ENCODE measurements at places on chromosomes 4 and X.

GRCh38 chr4:98232202-98232601 lies 29.0 kb upstream of the RAP1GDS1 start:
- no peak for DNase-seq

DNA sequence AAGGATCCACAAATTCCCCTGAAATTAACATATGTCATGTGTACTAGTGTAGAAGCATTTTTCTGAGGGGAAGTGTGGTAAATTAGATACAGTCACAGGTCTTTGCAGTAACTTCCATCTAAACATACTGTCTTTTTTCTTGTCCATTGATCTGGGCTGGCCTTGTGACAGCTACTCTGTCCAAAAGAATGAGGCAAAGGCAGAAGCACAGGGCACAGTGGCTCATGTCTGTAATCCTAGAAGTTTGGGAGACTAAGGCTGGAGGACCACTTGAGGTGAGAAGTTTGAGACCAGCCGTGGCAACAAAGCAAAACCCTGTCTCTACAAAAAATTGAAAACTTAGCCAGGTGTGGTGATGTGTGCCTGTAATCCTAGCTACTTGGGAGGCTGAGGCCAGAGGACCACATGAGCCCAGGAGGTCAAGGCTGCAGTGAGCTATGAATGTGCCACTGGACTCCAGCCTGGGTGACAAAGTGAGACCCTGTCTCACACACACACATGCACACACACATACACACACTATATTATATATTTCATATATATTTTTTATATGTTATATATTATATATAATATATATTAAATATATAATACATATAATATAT lies 47.6 kb downstream of the HAND2 start:
- no peak for DNase-seq

DNA sequence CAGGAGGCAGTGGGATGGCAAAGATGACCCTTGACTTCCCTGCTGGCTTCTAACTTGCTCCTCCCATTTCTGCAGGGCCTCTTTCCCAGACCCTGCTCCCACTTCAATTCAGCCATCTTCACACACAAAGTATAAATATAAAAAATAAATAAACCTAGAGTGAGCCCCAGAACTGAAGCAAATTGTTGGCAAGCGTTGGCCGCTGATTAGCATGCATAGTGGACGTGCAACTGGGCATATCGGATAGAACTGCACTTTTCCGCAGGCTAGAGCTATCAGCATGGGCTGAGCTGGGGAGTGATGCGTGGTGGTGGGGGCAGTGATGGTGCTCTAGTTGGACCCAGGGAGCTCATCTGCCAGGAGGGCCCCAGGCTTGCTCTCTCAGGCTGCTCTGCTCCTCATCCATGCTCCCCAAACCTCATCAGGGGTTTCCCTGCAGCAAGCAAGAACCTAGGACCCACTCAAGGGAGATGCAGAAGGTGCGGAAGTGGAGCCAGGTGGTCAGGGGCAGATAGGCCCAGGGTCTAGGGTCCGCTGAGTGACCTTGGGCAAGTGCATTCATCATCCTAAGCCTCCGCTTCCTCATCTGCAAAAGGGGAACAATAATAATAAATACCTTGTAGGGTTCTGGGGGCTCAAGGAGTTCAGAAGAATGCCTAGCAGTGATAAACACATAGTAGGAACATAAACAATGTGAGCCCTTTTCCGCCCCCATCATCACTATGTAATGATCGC lies 146.8 kb upstream of the PJA1 start:
- DNase-seq: no peak

DNA sequence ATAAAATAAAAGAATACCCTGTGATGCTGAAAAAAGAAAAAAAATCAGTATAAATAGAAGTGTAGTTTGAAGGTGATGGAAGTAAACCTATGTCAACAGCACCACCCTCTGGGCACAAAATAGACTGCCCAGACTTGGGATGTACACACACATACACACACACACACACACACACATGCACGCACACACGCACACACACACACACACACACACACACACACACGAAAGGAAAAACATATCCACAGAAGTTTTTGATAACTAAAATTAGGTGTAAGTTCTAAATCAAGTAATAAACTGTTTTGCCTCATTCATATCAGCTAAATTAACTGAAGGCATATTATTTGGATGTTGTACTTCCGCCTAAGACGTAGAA lies 40.5 kb downstream of the ANXA5 start:
- peak; percentile 32 for DNase-seq

DNA sequence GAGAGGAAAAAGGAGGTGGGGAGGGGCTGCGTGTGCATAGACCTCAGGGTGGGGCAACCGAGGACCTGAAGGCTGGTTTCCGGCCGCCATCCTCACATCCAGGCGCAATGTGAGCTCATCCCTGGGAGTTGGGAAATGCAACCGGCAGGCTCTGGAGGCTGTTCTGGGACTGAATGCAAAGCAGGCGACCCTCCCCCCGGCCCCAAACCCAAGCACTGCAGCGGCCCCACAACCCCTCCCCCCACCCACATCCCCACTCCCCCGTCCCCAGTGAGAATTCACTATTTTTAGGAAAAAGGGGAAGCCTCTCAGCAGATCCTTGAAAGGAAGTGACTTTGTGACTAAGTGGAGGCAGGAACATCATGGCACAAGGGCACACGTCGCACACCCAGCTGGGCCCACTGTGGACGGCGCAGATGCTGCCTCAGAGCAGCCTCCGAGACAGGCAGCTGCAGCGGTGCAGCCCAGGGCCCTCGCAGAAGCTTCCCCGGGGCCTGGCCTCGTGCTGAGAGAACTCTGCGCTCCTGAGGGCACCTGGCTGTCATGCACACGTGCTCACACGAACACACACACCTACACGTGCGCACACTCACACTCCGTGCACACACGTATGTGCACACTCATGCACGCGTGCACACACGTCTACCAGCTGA lies 1.3 kb upstream of the PDE6B start:
- DNase-seq: no peak

DNA sequence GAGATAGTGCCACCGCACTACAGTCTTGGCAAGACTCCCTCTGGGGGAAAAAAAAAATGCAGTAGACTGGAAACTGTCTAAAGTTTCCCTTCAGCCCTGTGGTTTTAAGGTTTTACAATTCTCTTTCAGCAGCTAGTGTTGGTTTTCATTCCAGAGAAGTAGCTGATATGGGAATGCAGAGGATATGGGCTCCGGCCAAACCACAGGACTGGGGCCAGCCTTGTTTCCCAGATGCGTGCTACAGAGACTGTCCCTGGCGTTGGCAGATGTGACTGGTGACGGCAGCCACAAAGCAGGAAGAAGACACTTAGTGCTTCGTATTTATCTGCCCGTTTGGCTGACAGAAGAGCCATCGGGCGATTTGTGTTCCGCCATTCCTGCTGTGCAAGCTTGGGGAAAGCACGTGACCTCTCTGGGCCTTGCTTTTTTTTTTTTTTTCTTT lies 43.2 kb downstream of the ZBTB49 start:
- DNase-seq: peak; percentile 93

DNA sequence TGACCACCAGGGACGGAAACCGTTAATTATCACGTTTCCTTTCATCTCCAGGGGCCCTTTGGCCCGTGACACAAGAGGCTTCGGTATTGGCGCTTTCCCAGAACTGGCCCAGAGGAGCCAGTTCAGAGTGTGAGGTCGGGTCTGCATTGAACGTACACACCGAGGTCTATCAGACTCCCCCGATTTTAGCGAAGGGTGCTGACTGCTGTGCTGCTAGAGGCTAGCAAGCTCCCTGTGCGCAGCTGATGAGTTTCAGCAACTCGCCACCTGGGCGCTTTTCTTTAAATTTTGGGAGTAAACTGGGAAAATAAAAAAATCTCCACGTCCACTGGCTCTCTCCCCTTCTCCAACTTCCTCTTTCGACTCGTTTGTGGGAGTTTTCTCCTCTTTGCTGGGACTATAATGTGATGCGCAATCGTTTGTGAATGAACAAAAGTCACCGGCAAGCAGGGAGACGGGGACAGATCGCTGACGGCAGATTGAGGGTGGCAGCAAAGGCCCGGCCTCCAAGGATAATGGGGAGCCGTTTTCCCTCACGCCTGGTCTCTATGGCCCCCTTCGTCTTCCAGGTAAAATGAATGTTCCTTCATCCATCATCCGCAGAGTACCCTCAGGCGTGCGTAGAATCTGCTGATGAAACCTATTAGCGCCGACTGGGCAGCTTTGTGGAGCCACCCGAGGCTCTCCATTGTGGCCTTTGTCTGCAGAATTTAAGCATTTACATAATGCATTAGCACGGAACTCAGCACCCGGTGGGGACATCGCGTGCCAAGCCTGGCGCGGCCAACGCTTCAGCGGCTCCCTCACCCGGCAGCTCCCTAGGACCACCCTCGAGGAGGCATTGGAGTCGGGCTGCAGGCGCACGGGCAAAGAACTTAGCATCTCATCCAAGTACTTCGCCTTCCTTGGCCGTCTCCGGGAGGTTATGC lies 1.6 kb upstream of the LRAT start:
- no peak for DNase-seq

DNA sequence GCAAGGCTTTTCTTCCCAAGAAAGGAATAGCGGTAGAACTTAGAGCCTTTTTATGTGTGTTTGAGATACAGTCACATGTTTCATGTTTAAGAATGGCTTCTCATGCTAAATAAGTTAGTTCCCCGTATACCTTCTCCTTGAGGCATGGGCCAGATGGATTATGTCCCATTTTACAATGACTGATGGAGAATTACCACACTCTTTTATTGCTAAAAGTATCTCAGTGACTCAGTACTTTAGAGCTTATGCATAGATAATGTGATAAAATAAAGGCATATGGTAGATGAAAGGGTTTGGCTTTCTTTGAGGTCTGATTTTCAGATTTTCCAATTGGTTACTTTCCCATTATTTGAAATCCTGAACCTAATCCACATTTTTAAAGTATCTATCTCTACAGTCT lies 121.8 kb upstream of the BMPR1B start:
- DNase-seq: no peak

- no peak for DNase-seq
These were observed 8.1 kb downstream of the EPGN start for GRCh38 chr4:74316397-74316796.

GRCh38 chrX:129877401-129877800 lies 28.6 kb upstream of the UTP14A start:
- DNase-seq: no peak

DNA sequence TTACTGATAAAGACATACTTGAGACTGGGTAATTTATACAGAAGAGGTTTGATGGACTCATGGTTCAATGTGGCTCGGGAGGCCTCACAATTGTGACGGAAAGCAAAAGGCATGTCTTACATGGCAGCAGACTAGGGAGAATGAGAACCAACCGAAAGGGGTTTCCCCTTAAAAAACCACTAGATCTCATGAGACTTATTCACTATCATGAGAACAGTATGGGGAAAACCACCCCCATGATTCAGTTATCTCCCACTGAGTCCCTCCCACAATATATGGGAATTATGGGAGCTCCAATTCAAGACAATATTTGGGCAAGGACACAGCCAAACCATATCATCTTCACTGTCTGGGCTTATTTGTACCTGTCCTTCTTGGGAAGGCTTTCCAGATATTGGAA lies 22.8 kb upstream of the MUC7 start:
- DNase-seq: no peak

Measured in GM04504 (cell line).